ENCODE measurements at places on chromosomes 16 and 17.

DNA sequence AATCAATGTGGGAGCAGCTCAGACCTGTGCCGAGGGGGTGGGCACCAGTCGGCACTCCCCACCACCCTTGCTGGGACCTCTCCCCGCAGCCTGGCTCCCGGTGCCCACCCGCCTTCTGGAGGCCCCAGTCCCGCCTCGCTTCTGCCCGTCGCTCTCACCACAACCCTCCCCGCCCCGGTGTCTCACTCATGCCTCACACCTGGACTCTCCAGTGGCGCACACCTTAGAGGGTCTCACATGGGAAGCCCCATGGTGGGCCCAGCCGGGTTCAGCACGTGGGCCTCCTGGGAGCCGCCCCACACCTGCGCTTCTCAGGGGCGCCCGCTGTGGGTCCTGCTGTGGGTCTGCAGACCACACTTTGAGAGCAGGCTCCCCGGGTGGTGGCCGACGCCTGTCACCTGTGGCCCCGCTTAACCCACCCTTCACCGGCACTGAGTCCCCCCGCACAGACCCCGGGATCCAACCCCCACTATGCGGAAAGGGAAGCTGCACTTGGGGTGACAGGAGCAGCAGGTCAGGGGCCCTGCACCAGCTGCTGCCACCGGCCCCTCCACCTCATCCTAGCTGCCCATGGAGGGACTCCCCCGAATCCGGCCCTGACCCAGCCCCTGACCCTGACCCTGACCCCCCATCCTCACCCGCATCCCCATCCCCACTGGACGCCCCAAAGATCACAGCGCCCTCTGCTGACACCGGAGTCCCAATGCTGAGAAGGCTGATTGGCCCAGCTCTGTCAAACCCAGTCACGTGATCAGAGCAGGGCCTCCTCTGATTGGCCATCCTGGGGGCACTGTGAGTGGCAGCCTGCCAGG is 27.4 kb upstream of the SLC38A10 start:
- DNase-seq, result peak; percentile 82

DNA sequence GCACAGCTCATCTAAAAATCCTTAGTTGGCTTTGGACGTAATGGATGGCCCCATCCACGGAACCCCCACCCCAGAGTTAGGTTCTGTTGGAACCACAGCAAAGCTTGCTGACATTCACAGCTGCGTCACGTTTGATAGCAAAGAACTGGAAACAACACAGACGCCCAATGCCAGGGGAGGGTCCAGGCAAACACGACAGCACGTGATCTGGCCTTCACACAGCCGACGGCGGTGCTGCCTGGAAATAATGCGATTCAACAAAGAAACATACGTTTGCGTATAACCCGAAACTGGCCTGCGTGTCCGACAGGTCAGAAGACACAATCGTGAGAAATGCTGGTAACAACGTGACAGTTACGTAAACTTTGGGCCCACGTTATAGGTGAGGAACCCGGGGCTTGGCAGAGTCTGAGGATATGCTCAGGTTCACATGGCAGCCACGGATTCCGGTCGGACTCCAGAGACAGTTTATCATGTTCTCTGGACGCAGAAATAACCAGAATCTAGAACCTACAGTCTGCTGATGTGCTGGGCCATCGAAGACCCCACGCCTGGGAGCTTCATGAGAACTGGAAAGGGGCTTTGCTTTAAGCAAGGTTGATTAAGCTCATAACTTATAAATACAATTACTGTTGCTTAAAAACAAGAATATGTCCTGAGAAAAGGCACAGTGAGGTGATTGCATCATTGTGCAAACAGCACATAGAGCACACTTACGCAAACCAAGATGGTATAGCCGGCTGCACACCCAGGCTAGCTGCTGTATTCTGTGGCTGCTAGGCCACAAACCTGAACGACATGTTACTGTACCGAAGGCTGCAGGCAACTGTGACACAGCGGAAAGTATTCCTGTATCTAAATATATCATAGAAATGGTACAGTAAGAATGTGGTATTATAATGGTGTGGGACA is 70.4 kb downstream of the RPH3AL start:
- DNase-seq, result no peak

DNA sequence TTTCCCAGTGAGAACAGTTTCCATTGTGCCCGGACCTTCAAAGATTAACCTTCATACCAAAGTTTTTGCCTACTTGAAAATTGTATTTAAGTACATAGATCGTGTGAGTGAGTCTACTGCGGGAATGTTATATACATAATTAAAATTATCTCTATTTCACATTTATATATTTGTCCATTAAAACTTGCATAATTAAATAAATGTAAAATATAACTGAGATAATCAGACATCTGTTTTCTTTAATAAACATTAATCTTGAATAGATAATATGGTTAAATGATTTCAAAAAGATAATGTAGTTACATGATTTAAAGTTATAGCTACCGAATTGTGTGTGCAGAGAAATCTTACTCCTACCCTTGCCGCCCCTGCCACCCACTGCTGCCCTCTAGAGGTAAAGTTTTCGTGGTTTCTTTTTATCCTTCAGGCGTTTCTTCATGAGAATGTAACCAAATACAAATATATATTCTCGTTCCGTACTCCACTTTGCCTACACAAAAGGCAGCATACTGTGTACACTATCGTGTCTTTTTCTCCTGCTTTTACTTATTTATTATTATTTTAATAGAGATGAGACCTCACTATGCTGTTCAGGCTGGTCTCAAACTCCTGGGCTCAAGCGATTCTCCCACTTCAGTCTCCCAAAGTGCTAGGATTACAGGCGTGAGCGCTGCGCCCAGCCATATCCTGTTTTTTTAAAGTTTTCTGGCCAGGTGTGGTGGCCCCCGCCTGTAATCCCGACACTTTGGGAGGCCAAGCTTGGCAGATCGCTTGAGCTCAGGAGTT is 35.6 kb downstream of the RPA1 start:
- DNase-seq, result peak; percentile 52

- DNase-seq, result no peak
Measured at GRCh38 chr17:15947271-15947670, 2.3 kb downstream of the ADORA2B start.
